ACHN (cell line): ENCODE measurements at places on chromosomes 11 and 22.

DNA sequence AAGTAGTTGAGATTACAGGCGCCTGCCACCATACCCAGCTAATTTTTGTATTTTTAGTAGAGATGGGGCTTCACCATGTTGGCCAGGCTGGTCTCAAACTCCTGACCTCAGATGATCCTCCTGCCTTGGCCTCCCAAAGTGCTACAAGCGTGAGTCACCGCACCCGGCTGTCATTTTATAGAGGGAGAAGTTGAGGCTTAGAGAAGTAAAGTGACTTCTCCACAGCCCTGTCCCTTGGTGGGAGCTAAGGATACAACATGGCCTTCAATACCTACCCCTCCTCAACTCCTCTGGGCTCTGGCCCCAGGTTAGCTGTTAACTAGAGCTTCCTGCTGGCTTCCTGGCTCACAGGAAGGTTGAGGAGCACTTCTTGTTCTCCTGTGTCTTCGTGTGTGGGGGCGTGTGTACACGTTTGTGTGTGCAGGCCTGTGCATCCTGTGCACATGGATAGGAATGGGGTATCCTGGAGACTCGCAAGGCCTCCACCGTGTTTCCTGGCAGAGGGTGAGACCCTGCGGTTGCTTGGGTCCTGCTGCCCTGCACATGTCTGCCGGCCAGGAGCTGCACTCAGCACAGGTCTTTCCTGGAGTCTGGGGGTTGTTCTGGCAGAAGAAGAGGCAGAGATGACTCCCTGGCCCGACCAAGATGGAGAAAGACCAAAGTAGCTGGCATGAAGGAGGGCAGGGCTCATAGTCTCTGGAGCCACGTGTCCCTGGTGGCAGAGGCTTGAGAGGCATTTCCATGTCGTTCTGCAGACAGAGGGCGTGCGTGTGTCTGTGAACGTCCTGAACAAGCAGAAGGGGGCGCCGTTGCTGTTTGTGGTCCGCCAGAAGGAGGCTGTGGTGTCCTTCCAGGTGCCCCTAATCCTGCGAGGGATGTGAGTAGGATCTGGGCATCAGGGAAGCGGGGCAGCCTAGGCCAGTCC is 2.4 kb downstream of the SIDT2 start:
- peak; percentile 77 for DNase-seq

GRCh38 chr11:115155978-115156377 is 348.2 kb downstream of the CADM1 start:
- no peak for DNase-seq

- peak; percentile 91 for DNase-seq
Observed at GRCh38 chr11:1559111-1559951, 12.7 kb downstream of the DUSP8 start.

DNA sequence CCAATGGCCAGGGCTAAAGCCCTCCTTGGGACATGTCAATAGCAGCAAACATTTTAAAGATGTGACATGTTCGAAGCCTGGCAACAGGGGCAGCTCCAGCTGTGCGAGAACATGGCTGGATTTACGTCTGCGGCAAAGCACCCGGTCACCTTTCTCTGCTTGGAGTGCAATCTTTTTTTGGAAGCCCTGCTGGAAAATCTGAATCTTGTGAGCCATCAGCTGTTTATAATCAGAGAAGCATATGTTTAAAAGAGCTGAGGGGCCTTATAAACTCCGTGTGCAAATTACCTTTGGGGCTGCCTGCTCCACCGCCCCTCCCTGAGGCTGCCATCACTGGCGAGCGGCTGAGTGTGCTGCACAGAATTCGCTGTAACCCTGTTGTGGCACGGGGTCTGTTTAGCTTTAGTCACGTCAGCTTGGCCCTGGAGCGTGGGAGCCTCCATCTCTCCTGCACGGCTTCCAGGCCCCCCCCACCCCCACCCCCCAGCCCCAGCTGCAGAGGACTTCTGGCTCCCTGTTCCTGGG is 9.0 kb upstream of the KCNQ1OT1 start:
- no peak for DNase-seq

GRCh38 chr22:41690476-41690875 is 1.8 kb upstream of the SNU13 start:
- no peak for DNase-seq

- peak; percentile 29 for DNase-seq
Observed at GRCh38 chr22:36331912-36332622, 55.7 kb downstream of the MYH9 start.

DNA sequence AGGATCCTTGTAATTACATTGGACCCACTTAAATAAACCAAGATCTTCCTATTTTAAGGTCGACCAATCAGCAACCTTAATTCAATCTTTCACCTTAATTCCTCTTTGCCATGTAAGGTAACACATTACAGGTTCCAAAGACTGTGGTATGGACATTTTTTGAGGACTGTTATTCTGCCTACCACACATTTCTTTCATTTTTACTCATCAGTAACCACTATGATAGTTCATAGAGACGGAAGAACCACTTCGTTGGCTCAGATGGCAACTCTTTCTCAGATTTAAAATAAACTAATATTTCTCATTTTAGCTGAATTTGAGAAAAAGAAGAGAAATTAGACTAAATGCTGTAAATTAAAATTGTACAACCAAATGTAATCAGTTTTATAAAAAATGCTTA is 96.3 kb downstream of the PAX6 start:
- DNase-seq = no peak

DNA sequence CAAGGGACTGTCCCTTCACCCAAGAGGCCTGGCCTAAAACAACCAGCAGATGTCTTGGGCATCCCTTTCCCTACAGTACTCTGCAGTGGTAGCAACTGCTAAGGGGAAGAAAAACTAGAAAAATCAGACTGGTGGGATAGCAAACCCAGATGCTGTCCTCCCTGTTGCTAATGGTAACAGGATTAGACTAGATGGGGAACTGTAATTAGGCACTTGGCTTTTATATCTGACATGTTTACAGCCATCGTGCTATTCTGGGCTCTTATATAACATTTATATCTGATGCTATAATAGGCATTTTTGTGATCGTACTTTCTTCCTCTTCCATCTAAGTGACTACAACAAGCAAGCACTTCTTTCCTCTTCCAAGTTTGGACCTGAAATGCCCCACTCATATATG is 316.7 kb downstream of the DLG2 start:
- no peak for DNase-seq

GRCh38 chr22:23357053-23357452 is 176.7 kb downstream of the BCR start:
- no peak for DNase-seq

DNA sequence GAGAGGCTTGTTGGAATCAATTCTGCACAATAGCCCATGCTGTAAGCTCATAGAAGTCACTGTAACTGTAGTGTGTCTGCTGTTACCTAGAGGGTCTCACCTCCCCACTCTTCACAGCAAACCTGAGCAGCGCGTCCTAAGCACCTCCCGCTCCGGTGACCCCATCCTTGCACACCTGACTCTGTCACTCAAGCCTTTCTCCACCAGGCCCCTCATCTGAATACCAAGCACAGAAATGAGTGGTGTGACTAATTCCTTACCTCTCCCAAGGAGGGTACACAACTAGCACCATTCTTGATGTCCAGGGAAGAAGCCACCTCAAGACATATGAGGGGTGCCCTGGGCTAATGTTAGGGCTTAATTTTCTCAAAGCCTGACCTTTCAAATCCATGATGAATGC is 13.3 kb downstream of the SERPIND1 start:
- no peak for DNase-seq

GRCh38 chr11:102010776-102011494 is 36.3 kb upstream of the CFAP300 start:
- peak; percentile 87 for DNase-seq

- no peak for DNase-seq
Observed at GRCh38 chr11:45233804-45234170, 52.4 kb downstream of the SYT13 start.

DNA sequence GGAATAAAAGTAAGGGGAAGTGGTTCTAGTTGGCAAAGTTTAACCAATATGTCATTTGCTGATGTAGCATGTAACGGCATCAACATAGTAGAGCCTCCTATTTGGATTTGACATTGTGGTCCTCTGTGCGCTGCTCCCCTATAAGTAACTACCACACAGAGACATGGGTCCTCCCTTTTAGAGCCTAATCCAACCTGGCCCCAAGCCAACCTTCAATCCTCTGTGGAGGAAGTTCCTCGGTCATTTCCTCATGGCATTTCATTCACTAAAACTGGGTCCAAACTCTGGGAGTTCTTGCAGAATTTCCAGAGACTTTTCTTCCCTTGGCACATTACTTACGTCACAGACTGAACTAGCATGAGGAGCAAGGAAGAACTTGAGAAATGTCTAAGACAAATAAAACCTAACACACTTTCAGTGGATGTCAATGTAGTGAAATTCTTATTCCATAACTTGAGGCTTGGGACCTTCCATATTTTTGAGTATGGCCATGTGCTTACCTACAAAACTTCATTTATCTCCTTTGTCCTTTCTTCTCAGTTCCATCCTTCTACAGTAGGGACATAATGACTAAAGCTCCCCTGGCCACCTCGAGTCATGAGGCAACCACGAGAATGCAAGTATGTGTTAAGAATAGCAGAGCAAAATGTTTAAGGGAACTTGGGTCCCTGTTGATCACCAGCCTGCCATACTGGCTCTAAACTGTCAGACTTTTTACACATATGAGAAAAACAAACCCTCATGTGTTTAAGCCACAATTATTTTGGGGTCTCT is 34.7 kb downstream of the MMP20 start:
- no peak for DNase-seq

DNA sequence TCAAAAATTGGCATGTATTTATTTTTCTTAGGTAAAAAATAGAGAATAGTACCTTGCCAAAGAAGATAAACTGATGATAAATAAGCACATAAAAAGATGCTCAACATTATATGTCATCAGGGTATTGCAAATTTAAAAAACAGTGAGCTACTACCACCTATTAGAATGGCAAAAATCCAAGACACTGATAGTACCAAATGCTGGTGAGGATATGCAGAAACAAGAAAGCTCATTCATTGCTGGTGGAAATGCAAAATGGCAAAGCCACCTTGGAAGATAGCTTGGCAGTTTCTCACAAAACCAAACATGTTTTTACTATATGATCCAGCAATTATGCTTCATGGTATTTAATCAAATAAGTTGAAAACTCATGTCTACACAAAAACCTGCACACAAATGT is 46.4 kb upstream of the EED start:
- DNase-seq = no peak

- no peak for DNase-seq
Observed at GRCh38 chr22:42726811-42727210, 6.1 kb upstream of the A4GALT start.

DNA sequence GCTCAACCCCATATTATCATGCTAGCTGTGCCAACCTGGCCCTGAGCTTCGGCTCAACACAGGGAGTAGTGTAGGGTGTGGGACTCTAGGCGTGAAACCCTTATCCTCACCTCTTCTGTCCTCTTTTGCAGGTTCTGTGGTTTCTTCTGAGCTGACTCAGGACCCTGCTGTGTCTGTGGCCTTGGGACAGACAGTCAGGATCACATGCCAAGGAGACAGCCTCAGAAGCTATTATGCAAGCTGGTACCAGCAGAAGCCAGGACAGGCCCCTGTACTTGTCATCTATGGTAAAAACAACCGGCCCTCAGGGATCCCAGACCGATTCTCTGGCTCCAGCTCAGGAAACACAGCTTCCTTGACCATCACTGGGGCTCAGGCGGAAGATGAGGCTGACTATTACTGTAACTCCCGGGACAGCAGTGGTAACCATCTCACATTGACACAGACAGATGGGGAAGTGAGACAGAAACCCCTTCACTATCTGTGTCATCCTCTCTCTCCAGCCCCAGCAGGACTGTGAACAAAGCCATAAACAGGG is 76.4 kb downstream of the GGTLC2 start:
- no peak for DNase-seq

DNA sequence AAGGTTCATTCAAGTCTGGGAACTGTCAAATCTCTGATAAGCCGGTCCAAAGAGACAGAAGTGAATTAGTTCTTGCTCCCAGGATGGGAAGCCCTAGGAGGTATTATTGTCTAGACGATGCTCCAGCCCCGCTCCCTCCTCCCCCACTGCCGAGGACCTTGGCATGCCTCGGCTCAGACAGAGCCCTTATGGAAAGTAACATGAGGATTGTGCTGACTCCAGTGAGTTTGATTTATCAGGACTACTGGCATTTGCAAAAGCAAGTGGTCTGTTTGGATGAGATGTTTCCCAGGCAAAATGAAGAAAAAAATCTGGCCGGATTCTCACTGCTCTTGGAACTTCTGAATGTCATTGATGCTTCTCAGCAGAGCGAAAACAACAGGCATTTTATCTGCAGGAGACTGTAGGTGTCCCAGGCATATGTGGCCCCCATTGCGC is 341.0 kb downstream of the ETS1 start:
- no peak for DNase-seq

DNA sequence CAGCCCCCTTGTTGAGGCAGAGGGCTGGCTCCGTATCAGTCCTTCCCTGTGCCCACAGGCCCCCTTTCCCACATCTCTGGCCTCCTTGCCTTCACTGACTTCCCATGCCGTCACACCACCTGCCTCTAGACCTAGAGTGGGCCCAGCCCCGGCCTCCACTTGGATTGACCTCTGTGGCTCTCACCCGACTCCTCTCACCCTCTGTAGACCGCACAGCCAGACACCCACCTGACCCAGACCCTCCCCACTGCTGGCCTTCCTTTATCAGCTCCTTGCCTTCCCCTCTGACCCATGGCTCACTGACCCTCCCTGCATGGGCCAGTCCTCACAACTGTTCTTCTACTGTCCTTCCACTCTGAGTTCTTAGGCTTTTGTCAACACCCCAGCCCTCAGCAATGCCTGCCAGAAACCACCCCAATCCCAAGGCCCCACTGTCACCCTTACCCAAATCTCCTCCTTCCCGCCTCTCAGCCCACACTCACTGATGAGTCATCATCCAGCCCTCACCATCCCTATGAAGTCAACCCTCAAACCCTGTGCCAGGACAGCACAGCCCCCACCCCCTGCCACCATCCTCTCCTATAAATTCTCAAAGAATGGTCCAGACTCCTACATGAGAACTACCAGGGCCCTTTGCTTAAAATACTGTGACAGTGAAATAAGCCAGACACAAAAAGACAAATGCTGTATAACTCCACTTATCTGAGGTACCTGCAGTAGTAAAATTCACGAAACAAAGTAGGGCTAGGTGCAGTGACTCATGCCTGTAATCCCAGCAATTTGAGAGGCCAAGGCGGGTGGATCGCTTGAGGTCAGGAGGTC is 53.4 kb downstream of the SCGB1A1 start:
- peak; percentile 56 for DNase-seq

DNA sequence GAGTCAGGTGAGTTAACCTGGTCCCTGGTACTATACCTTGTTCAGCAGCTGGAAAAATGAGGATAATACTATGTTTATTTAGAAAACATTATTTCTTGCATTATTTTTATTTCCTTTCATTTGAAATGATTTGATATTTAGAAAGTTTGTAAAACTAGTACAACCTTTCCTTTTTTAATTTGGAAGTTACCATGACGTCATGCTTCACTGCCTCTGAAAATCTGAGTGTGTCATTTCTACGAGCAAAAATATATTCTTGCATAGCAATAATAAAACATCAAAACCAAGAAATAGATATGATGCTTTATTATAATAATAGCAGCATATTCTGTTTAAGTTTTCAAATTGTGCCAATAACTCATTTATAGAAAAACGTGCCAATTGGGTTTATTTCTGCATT is 1445.0 kb upstream of the RAG2 start:
- DNase-seq = no peak
